ENCODE measurements at places on chromosomes 2 and 18.
A peak's percentile ranks its signal among the peaks of the same experiment; 100 is the strongest.

DNA sequence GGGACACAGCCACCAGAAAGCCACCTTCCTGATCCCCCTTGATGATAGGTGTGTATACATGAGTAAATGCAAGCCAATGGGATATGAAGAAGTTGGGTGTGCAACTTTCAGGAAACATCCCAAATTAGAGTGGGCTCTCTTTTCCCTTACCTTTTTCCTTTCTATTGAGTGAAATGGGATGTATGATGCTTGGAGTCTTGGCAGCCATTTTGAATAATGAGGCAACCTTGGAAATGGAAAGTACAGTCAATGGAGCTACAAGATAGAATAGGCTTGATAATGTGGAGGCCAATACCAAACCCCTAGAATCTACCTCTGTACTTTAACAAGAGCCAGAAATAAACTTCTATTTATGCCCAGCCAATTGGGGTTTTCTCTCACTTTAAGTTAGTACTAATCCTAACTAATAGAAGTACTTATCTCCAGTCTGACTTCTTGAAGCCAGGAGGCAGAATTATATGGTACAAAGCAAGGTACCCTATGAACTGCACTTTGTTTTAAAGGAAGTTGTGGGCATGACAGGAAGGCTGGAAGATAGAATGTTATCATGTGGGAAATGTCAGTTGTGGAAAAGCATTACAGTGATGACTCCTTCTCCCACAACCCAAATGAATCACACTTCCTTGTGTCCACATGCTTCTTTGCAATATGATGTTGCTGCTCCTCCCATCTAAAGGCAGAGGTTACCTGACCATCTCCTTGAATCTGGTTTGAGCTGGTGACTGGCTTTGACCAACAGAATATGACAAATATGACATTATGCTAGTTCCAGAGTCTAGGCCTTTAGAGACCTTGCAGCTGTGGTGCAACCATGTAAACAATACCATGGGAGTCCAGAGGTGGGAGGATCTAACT lies 12.9 kb upstream of the NABP1 start:
- DNase-seq, result no peak

DNA sequence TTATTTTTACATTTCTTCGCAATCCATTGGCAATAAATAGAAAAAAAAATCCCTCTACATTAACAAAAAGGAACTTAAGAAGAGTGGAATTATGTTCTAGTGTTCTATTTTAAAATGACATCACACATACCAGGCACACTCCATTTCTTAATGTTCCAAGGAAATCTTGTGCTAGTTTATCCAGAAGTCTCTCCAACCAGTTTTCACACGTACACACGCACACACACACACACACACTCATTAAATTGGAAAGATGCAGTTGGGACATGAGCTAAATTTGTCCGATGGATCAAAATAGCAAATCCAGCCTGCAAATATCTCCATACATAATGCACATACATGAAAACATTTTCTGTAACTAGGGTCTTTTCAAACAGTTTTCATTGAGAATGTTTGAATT lies 78.3 kb downstream of the KCNJ3 start:
- no peak for DNase-seq

DNA sequence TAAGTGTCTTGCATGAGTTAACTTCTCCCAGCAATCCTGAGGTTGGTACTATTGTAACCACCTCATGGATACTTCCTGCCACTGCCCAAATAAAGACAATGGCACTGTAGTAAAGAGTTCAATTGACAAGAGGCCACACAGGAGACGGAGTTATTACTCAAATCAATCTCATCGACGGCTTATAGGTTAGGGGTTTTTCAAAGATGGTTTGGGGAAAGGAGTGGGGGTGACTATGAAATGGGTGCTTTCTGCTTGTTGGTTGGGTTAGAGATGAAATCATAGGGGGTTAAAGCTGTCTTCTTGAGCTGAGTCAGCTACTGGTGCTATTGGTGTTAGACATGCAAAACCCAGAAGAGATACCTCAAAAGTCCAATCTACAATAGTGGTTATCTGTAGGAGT lies 1258.0 kb upstream of the ZEB2 start:
- no peak for DNase-seq

GRCh38 chr2:24821433-24821891 lies 28.2 kb downstream of the CENPO start:
- DNase-seq, result no peak

DNA sequence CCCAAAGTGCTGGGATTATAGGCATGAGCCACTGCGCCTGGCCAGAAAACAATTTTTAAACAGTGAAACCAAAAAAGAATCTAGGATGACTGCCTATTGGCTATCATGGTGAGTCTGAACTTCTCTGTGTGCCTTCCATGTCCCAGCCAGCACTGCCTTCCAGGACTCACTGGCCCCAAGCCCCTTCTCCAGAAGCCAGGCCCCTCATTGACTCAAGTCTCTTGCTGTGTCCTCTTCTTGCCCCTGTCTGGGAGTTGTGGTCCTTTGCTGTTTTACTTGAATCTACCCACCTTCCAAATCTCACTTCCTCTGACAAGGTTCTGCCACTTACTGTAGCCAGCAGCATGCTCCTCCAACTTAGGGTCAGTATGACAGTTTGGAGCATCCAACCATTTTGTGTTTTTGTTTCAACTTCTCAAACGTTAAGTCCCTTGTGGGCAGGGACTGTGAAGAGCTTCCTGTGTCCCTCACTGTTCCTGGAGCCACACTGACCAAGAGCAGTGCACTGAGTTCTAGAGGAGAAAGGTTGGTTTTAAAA lies 41.7 kb downstream of the ST3GAL5 start:
- DNase-seq, result no peak

GRCh38 chr2:213089438-213089837 lies 62.0 kb downstream of the IKZF2 start:
- DNase-seq, result no peak

- no peak for DNase-seq
Observed at GRCh38 chr18:31317860-31318259, at the start of gene DSG1. Gene DSG1, plus strand, starts transcription at chr18:31318160. Its CDS starts 141 bp downstream, at chr18:31318301.

DNA sequence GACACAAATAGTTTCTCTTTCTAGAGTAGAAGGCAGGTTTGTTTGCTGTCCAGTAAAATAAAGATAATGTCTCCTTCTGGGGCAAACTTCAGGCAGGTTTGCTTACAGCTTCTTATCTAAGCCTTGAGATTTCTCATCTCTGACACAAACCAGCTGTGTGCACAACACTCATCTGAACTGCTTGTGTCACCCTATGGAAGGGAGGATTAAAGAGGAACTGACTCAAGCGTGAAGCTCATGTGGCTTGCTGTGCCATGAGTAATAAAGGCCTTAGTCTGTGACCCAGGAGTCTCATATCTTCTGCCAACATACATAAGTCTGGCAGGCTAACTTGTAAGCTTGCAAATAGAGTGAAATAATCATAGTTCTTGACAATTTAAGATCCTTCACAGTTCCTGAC lies 24.2 kb upstream of the CPO start:
- no peak for DNase-seq

DNA sequence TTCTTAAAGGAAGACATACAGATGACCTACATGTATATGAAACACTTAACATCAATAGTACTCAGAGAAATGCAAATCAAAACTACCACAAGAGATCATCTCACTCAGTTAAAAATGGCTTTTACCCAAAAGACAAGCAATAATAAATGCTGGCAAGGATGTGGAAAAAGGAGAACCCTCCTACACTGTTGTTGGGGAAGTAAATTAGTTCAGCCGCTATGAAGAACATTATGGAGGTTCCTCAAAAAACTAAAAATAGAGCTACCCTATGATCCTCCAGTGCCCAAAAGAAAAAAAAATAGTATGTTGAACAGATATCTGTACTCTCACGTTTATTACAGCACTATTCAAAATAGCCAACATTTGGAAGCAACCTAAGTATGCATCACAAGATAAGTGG lies 1579.4 kb upstream of the TMEFF2 start:
- no peak for DNase-seq

GRCh38 chr2:70888366-70888922 lies 47.3 kb upstream of the ATP6V1B1 start:
- peak; percentile 13 for DNase-seq

Measured in neural progenitor cell (in vitro differentiated cells).